Foreskin keratinocyte (primary cell): ENCODE measurements at places on chromosomes 3 and 15.
A peak's percentile ranks its signal among the peaks of the same experiment; 100 is the strongest.

- peak; percentile 33 for DNase-seq
Observed at GRCh38 chr3:138253609-138254008, 66.5 kb downstream of the ARMC8 start.

DNA sequence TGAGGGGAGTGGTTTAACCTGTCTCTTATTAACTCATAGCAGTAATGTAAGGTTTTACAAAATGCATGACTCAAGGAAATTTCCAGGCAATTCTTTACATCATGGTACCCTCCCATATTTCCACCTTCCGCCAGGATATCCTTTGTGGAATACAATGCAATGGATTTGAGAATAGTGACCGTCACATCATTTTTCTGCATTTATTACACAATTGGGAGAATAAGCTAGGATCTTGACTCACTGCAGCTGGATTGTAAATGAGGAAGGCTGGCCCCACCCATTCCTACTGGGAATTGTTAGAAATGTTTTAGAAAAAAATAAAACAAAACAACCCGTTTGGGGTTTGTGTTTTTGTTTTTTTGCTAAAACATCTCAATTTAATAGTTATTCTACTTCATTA, 97.4 kb downstream of the IMPG2 start:
- DNase-seq: no peak

DNA sequence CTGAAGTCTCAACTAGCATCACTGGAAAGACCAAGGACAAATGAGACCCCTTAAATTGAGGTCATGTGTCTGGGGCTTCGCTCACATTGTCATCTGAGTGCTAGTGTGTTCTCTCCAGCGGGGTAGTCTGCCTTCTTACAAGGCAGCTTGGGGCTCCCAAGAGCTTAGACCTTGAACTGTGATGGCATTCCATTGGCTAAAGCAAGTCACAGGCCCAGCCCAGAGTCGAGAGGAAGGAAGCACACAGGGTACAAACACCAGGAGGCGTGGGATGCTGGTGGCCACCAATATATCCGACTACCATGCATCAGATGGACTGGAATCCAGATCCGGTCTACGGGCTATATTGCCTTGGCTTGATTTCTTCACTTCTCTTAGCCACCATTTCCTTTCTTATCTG, 31.5 kb upstream of the DYNC1LI1 start:
- DNase-seq: no peak

DNA sequence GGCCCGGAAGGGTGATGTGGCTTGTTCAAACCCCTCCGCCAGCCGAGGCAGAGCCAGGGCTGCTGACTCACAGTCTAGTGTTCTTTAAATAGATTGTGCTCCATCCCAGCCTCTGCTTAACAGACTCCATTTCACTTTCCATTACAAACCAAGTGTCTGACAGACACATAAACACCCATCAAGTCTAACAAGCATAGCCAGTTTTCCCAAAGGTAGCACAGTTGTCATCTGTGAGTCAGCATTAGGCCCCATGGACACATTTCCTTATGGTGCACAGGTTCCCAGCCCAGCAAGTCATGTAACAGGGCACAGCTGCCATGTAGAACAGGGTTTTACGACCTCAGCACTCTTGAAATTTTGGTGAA, 109.9 kb upstream of the RAP2B start:
- peak; percentile 98 for DNase-seq

GRCh38 chr15:89905846-89906378, 6.8 kb downstream of the ARPIN start:
- DNase-seq: no peak

- no peak for DNase-seq
Observed at GRCh38 chr15:100114100-100114499, 227.7 kb downstream of the ADAMTS17 start.

- DNase-seq: no peak
Observed at GRCh38 chr3:84959470-84960271, 882 bp downstream of the CADM2 start.

DNA sequence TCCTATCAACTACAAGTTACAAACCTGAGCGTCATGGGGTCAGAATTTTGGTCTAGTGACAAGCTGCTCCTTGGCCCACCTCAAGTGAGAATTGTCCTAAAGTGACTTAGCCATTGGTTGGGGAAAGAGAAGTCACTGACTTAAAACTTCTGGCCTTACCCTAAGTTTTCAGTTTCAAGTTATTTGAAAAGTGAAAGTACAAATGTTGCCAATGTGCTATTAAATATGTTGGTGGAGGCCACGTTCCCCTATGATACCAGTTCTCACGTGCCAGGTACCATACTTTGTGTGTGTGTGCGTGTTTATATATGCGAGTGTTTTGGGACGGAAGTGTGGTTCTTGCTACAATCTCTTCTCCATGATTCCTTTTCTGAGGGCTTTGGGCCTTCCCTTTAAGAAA, 22.6 kb upstream of the RASGRP1 start:
- DNase-seq: no peak

- no peak for DNase-seq
Observed at GRCh38 chr3:172138792-172139507, 99.6 kb downstream of the FNDC3B start.

DNA sequence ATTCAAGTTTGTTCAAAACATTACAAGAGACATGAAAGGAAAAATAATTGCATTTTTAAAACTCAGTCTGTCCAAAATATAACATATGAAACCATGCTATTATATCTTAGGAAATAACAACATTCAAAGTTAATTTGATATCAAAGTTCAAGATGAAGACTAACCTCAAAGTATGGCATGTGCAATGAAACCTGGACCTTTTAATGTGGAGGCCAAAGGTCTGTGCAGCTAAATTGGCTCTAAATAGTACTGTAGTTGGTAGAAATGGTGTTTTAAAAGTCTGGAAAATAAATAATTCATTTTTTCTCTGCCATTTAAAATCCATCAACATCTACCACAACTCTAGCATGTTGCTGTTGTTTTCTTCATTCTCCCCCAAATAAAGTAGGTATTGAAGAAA, 8.7 kb downstream of the GRAMD1C start:
- no peak for DNase-seq

GRCh38 chr3:189903562-189904250, 217.0 kb downstream of the P3H2 start:
- no peak for DNase-seq

- no peak for DNase-seq
Observed at GRCh38 chr3:126544596-126545281, 14.0 kb downstream of the C3orf22 start.

GRCh38 chr3:171175741-171176234, 149.3 kb upstream of the SLC2A2 start:
- no peak for DNase-seq

DNA sequence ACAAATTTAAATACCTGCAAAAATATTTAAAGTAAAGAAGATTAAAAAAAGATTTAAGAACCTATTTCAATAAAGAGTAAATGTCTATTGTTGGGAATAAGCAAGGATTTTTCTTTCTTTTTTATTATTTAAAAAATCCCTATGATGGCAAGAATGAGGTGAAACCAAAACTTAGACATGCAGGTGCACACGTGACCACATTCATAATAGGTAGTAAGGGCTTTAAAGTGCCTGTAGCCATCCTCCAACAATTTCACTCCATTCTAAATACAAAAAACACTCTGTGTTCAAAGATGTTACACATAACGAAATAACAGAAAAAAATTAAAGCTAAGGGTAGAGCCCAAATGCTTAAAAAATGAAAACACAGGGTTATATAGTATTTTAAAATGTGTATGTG, 74.0 kb downstream of the FBN1 start:
- DNase-seq: no peak

- DNase-seq: no peak
Observed at GRCh38 chr15:71701808-71702207, 108.5 kb upstream of the NR2E3 start.

DNA sequence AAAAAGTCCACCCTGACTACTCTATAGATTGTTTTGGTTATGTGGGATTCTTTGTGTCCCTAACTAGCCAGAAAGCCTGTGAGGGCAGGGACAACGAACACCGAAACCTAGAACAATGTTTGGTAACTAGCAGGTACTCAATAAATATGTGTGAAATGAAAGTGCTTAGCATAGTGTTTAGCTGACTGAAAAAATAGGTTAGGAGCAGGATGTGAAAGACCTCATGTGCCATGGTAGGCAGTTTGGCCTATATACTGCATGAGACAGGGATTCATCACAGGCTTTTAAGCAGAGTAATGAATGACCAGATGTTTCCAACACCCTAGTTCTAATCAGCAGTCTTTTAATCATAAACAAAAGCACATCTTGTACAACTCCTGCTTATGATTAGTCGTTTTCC, 64.2 kb downstream of the MYO5A start:
- no peak for DNase-seq

- peak; percentile 58 for DNase-seq
Observed at GRCh38 chr15:52217186-52217585, 26.0 kb upstream of the GNB5 start.

DNA sequence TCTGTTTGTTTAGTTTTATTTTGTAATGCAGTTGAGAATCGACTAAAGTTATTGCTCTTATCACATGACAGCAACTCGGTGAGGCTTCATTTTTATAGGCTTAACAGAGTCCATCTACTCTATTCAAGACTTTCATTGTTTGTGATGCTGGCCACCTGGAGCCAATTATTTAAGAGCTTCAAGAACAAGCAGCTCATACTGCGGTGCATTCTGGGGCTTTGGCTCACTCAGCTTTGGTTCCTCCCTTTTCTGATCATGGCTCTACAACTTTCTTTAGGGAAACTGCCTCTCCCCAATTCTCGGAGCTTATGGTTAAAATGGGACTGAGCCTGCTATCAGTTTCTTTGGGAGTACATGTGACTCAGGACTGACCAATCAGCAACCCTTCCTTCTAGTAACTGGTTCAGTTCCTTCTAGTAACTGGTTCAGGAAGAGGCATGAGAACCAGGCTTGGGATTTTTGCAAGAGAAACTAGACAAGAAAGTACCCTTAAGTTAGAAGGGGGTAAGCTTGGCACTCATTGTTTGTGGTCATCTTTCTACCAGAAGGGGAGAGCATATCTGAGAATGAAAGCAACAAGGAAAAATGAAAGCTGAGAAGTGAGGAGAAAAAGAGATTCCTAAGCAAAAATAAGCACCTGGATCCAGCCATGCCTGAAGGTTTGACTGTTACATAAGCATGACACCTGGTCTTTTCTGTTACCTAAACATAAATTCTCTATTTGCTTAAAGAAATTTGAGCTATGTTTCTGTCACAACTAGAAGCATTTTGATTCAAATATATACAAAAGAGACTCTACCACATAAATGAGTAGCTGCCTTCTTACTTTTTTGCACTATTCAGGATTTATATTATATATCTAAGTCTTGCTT, 24.1 kb upstream of the ARHGEF3 start:
- DNase-seq: no peak

GRCh38 chr15:28897861-28898585, 12.2 kb downstream of the APBA2 start:
- no peak for DNase-seq

DNA sequence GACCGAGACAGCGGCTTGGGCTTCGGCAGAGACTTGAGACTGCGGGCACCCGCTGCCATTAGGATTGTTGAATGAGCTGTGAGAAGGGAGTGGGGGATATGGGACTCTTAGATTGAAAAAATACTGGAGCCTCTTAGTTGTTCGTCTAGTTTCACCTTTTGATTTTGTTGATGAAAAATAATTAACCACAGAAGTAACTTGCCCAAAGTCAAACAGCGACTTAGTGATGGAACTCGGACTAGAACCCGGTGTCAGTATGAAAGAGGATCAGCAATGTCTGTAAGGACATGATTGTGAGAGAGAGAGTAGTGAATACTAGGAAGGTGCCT, 510 bp upstream of the GOLGB1 start:
- DNase-seq: no peak

- peak; percentile 30 for DNase-seq
Observed at GRCh38 chr3:180280555-180280954, 243.8 kb upstream of the PEX5L start.

GRCh38 chr3:18670759-18671158, 245.6 kb upstream of the SATB1 start:
- no peak for DNase-seq

DNA sequence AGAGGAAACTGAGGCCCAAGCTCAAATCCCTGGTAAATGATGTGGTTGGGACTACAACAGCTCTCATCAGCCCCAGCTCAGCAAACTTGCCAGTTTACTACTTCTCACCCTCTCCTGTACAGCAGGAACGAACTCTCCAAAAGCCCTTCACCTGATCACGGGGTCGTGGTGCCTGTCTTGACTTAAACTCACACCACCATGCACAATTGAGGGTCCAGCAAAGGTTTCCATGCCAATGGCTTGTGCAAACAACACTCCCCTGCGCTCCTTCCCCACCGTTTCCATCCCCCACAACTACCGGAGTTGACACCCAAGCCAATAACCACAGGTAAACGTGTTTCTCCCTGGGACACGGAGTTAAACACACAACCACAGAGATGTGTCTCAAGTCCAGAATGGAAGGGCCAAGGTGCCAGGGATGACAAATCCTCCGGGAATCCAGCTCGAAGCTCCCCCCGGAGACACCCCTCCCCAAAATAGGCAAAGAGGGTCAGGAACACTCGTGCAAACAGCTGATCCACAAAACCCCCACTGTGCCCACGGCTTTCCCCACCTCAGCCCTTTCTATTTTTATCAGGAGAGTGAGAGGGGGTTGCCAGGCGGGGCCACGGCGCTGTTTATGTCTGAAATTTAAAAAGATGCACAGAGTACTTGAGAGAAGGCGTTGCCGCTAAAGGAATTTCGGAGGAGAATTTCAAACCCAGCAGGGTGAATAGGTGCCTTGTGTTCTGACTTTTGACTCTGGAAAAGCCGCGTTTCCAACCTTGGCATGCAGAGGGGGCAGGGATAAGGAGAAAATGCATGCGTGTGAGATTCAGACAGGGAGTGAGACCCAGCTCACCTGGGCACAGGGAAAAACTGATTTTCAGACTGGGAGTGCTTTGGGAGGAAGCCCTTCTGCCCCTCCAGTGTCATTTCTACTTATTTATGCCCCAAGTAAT, 10.6 kb upstream of the ACAN start:
- no peak for DNase-seq

DNA sequence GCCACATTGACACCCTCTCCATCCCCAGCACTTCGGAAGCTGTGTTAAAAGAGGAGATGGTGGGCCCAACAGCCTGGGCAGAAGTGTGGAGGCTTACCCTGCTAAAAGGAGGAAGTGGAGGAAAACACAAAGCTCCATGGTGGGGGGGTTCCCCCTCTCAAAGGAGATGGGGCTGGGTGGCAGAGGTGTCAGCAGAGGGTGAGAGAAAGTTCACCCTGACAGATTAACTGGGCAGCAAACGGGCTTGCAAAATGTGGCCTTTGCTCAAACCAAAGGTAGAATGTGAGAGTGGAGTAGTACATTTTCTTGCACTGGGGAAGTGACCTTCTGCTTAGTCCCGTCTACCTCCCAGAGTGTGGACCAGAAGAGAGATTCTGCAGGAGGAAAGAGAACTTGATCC, 44.7 kb downstream of the MYO1E start:
- DNase-seq: no peak

- DNase-seq: peak; percentile 99
Observed at GRCh38 chr3:31077021-31077601, 182.7 kb upstream of the GADL1 start.

DNA sequence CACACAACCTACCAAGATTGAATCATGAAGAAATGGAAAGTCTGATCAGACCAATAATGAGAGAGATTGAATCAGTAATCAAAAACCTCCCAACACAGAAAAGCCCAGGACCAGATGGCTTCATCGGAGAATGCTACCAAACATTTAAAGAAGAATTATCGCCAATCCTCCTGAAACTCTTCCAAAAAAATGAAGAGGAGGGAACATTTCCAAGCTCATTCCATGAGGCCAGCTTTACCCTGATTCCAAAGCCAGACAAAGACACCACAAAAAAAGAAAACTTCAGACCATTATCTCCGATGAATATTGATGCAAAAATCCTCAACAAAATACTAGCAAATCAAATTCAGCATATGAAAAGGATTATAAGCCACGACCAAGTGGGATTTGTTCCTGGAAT, 94.1 kb downstream of the SENP2 start:
- DNase-seq: no peak
